T-helper 9 cell (primary cell): ENCODE measurements at places on chromosomes 1 and 21.

DNA sequence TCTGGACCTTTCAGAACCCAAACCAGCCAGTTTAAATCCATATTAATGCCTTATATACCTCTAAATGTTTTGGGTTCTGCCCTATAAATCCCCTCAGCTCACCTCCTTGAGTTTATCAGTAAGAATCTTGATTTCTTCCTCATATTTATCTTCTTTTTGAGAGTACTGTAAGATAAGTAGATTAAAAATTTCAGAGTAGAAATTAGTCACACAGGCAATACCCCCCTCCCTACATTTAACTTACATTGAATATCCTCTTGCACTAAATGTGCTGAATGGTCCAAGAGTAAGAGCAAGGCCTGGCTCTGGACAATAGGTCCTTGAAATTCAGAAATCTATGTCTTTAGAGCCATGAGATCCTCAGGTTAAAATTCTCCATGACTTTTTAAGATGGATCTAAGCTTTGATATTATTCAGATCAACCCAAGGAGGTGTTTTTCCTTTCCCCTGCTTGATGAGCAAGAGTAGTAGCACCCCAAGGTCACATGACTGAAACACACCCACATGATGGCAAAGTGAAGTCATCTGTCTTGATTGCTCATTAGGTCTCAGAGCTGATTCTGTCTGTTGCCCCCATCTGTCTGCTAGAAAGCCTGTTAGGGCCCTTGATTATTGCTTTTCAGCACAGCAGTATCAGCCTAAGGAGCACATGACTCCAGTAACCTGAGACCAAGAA lies 15.8 kb upstream of the NUP210L start:
- no peak for DNase-seq

DNA sequence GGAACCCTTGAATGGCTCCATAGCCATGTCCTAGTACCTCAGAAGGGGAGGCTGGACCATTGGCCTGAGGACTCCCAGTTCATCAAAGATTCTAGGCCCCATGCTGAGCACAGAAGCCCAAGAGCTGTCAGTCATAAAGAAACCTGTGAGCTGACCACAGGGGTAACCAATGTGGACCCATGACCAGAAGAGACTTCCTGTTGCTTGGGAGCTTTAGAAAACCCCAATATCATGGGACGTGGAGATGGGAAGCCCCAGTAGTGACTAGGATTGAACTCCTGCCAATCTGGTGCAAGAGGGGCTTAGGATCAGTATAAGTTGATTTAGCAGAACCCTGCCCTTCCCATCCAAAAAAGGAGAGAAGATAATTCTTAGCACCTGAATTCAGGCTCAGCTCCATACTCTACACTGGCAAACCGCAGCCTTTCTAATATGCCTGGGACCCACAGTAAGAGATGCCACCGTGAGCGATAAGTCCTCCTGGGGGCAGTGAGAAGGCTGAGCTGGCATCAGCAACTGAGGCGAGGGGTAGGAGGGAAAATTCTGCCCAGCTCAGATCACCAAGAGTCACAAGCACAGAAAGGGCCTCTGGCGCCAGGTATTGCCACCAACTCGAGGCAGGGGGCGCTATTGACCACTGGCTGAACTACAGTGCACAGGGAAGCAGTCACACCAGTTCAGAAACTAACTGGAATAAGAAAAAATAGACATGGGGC lies 108.9 kb downstream of the CAPN8 start:
- no peak for DNase-seq

DNA sequence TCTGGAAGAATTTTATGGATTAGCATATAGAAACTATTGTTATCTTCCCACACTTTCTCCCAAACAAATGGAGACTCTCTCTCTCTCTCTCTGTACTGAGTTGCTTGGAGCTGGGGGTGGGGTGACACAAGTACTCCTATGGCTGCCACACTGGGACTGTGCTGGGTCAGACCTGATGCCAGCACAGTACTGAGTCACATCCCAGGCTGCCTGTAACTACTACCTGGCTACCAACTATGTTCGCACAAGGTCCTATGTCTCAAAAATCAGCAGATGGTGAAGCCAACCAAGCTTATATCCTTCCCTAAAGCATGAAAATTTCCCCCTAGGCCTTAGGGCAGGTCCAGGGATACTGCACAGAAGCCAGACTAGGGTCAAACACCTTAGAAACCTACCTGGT lies 66.6 kb downstream of the FAF1 start:
- no peak for DNase-seq

GRCh38 chr1:87119541-87120140 lies 205.2 kb downstream of the HS2ST1 start:
- no peak for DNase-seq

DNA sequence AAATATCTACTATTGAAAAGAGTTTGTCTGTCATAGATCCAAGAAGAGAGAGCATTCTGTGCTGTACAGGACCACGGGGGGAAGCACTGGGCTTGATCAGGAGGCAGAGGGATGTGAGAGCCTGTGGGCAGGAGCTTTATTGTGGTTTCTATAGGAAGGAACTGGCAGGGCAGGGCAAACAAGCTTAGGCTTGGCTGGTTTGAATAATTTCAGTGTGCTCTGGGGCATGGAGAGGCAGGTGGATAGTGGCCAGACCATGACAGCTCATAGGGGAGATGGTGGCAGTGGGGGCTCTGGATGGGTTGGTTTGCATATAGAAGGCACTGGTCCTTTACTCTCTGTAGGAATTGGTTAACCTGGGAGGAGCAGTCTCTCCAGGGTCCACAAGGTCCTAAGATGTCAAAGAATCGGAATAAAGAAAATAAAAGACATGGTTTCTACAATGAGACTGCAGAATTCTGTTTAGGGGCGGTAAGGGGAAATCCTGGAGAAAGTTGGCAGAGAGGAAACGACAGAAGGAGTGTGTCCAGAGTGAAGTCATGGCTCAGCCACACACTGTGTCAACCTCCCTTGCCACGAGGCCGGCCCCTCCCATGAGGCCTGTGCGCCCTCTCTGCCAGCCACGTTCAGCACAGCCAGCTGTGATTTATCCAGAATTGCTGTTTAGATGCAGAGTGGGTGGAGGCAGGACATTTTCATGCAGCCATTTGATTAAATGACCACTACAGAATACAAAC lies 81.7 kb upstream of the PGBD5 start:
- DNase-seq, result no peak

DNA sequence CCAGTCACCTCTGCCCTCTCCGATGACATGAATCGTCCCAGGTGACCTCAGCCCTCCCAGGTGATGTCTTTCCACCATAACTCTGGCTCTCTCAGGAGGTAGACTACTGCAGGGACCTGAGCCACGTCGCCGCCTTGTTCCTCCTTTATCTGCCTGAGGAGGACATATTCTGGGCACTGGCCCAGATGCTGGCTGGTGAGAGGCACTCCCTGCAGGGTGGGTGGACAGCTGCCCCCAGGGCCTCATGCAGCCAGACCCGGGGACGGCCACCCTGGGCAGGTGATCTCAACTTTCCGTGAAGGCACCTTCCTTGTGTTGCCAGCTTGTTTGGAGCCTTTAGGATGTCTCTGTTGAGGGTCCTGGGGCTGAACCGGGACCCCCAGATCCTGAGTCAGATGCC lies 13.9 kb upstream of the ZBTB17 start:
- no peak for DNase-seq

GRCh38 chr1:99964806-99965205 lies 5.0 kb upstream of the SLC35A3 start:
- DNase-seq, result no peak

DNA sequence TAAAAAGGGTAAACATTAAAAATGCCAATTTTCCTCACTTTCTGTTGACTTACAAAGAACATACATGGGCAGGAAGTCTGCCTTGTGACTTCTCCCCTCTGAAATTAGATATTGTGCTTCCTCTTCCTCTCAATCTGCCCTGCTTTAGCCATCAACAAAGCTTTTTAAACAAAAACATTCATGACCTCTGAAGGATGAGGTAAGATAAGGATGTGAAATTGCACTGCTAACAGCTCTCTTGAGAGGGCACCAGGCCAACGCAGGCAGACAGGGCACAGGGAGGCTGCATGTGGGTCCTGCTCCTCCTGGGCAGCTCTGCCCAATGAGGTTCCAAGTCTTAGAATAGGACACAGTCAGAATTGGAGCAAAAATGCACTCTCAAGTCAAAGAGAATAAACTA lies 62.1 kb downstream of the DEGS1 start:
- no peak for DNase-seq

- no peak for DNase-seq
Observed at GRCh38 chr1:18491168-18491567, 10.4 kb downstream of the KLHDC7A start.

- no peak for DNase-seq
Observed at GRCh38 chr1:193283016-193283415, 96.6 kb upstream of the B3GALT2 start.

GRCh38 chr1:21647431-21648351 lies 21.5 kb downstream of the RAP1GAP start:
- DNase-seq, result no peak

GRCh38 chr21:34219334-34220060 lies 144.3 kb upstream of the KCNE2 start:
- no peak for DNase-seq

GRCh38 chr1:24250791-24251190 lies 63.7 kb upstream of the IFNLR1 start:
- DNase-seq, result no peak

DNA sequence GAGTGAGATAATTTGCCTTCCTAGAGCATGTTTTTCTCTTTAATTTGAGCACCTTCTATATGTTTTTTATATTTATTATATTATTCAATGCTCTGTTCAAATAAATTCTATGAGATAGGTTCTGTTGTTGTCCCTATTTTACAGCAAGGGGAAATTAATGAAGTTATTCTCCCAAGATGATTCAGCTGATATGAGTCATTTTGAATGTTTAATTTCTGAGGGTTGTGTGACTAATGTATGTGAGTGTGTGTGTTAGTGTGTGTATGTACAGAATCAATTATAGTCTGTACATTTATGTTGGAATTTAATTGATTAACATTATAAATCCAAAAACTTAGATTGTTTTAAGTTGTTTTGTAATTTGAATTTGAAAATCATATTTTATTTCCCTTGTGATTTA lies 1536.7 kb upstream of the B3GALT2 start:
- no peak for DNase-seq

GRCh38 chr1:53557830-53558738 lies 98.9 kb downstream of the DMRTB1 start:
- DNase-seq, result no peak

DNA sequence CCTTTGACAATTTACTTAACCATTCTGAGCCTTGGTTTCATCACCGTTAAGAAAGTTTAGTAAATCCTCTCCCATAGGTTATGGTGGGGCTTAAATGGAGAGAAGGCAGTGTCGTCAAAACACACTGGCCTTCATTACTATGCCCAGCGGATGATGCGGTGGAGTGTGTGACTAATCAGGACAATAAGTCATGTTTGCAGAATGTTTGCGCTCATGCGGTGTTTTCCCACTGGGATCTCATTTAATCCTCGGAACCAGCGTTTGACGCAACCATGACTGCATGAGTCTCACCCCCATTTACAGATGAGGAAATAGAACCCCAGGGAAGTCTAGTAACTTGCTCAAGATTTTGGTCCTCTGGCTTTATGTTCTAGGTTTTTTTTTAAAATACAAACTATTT lies 17.5 kb downstream of the SLC26A9 start:
- DNase-seq, result no peak
